Bone marrow (tissue), 2 donors: ENCODE measurements at places on chromosomes 5 and 9.

GRCh38 chr9:91900055-91900796 lies 49.8 kb downstream of the ROR2 start:
- DNase-seq: no peak

- DNase-seq: no peak
Measured at GRCh38 chr5:98880598-98880997, 48.2 kb downstream of the CHD1 start.

- no peak for DNase-seq
Measured at GRCh38 chr9:98428454-98428853, 173.0 kb upstream of the TBC1D2 start.

GRCh38 chr5:171913987-171914273 lies 92.5 kb downstream of the FBXW11 start:
- DNase-seq: no peak

DNA sequence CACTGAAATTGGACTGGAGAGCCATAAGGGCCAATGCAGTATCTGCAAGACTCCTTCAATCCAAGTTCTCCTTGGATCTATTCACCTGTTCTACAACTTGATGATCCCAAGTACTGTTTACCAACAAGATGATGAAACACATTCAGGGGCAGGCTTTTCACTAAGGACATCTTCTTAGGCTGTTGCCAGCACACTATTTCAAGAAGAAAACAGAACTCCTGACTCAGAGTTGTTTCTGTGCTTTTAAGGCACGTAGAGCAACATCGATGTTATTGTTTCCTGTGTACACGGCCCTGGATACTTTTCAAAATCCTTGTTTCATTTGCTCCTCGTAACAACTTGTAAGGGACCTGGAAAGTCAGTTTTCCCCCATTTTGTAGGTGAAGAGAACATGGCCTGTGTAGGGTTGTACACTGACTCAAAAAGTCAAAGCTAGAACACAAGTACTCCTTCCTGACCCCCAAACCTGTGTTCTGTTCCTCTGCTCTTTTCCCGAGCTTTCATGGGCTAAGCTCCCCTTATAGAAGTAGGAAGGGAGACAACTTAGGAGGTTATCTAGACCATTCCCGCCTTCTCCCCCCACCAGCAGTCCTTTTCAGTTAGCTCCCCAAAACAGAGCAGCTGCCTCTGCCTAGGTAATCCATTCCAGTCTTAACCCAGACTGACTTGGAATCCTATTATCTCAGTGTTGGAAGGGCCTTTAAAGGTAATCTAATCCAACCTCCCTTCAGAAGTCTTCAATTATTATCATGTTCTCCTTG lies 5.2 kb upstream of the MGAT1 start:
- no peak for DNase-seq

DNA sequence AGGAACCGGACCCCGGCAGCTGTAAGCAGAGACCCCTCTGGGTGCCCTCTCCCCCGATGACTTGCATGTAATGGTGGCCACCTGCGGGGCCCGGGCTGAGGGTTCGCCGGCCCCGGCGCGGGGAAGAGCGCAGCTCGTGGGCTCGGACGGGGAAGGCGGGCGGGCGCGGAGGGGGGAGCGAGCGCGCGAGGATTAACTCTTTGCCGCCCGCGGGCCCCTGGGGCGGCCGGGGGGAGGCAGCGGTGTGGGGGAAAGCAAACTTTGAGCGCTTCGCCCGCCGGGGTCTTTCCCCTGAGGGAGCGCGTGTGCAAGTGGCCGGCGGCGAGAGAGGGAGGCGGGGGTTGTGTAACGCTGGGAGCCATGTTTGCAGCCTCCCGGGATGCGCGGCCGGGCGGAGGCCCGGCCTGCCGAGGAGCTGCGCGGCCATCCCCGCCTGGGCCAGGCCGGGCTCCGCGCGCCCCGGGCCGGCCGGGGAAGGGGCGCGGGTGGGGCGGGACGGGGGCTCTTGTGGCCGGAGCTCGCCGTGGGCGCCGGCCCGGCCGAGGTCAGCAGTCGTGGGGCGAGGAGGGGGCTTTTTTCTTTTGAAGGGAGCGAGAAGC lies 547 bp downstream of the ANP32B start:
- no peak for DNase-seq

GRCh38 chr5:42274913-42275312 lies 148.3 kb upstream of the GHR start:
- DNase-seq: no peak

GRCh38 chr5:140399979-140400729 lies 1.5 kb upstream of the ANKHD1 start:
- no peak for DNase-seq
